ENCODE measurements at places on chromosomes 1 and 21. TPM values are rescaled to one million over a fixed set of nuclear protein-coding genes. Genes with fewer than 3 reads are reported as not detected.

DNA sequence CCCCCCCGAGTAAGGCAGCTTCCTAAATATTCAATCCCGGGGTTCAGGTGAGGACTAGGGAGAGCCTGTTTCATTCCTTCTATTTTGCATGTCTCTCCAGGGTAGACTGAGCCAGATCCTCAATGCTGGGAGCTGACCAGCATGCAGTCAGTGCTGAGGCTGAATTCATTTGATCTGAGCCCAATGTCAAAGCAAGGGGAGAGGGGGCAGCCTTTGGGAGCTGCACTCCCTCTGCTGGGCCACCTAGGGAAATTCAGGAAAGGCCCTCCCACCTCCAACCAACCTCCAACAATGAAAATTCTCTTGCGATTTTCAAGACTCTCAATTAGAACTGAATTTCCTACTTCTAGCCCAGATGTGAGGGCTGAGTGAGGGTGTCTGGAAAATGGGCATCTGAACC lies 371.2 kb downstream of the NPHP4 start:
- no peak for DNase-seq

GRCh38 chr1:25727088-25727487 lies 72.9 kb upstream of the SELENON start:
- DNase-seq = no peak

- DNase-seq = no peak
Observed at GRCh38 chr21:30479259-30479658, 908 bp downstream of the KRTAP19-1 start.

ADAM30 gene
- total RNA-seq = not detected

DNA sequence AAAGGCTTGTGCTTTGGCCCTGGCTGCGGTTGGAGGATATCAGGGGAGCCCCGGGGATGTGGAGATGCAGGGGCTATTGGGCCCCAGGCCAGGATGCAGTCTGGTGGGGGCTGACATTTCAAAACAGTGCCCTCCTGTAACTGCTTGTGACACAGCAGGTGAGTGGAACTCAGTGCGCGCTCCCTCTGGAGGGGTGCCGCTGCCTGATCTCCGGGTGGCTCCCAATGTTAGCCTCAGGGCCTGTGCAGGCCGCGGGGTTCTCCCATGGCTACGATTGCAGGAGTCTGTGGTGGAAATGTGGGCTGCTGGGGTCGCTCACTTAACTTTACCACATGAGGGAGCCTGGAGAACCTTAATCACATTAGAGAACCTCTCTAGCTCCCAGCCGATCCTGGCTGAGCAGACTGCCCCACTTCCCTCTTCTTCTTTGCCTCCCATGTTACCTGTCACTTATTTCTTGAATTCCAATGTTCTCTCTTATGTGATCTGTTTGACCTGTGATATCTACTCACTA lies 163.2 kb downstream of the FMN2 start:
- DNase-seq = no peak

DNA sequence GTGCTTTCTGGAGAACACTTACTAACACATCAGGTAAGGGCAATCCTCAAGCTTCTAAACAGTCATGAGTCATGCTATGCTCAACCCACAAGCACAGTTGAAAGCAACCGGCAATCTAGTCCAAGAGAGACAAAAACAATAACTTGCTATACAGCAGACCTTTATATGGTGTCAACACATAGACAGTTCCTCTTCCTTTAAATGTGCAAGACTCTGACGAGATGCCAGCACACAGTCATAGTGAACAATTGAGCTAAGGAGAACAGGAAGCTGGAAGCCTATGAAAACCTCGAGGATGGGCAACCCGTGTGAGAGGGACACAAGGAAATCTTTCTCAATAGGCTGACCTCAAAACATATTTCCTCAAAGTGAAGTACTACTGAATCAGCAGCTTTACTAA lies 5.3 kb downstream of the ADIPOR1 start:
- DNase-seq = peak; percentile 36

DNA sequence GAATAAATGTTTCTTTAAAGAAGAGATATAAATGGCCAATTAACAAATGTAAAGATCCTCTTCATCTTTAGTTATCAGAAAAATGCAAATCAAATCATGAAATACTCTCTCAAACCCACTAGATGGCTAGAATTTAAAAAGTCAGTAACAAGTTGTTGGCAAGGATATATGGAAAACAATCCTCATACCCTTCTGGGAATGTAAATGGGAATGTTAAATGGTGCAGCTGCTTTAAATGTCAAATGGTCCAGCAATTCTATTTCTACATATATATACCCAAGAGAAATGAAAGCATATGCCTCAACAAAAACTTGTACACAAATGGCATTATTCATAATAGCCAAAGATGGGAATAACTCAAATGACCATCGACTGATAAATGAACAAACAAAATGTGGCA lies 283.5 kb downstream of the RWDD3 start:
- DNase-seq = no peak

PLA2G2F gene
- total RNA-seq = not detected

GRCh38 chr1:18237371-18237770 lies 129.8 kb downstream of the IGSF21 start:
- DNase-seq = no peak

DNA sequence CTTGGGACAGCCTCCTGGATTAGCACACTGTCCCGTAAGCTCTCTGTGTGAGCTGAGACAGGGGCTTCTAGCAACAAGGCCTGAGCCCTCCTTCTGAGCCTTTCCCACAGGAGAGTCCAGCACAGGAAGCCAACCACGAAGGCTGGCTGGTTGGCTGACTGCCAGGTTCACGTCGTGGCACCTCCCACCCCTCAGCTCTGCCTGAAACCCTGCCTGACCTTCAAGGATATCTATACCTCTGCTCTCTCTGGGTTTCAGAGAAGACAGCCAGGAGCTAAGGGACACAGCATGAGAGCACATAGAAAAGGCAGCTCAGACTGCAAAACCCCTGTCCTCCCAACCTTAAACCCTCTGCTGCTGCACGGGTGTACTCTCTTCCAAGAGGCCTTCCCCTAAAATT lies 13.9 kb downstream of the DLGAP3 start:
- DNase-seq = no peak

DNA sequence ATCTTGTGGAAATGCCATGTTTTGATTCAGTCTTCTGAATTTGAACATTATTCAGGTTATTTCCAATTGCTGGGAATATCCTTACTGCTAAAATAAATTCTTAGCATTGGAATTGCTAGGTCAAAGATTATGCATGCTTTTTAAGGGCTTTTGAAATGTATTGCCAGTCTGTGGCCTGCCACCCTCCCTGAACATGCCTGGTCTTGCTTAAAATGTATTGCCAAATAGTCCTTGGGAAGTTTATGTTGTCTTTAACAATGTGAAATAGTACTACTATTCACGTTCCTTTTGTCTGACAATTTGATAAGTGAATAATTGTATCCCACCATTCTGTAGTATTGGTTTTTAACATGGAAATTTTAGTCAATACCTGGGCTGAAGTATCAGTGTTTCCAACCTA lies 13.6 kb downstream of the TARDBP start:
- DNase-seq = no peak

DNA sequence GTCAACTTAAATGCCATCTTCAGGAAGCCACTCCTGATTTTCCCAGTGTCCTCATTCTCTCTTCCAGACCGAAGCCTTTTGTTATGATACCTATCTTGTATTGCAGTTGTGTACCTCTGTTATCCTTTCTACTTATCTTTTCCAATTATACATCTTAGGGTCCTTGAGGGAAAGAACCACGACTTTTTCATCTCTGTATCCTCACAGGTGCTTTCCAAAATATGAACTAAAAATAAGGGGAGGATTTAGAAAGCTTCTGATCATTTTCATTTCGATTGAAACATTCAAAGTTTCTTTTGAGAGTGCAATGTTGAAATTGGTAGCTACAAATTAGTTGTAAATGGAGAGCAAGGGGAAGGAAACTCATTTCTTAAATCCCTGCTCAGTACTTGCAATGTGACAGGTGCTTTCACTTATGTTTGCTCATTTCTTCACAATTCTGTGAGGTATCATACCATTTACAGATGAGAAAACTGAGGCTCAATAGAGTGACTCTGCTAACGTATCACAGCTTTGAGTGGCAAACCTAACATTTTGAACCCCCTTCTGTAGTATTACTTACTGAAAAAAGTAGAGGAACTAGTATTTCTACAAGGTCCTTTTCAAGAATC lies 24.2 kb downstream of the SLC19A2 start:
- no peak for DNase-seq

ICOSLG gene
- 0.41 TPM for total RNA-seq

- no peak for DNase-seq
Observed at GRCh38 chr1:228000416-228000815, 6.4 kb upstream of the WNT3A start.

DNA sequence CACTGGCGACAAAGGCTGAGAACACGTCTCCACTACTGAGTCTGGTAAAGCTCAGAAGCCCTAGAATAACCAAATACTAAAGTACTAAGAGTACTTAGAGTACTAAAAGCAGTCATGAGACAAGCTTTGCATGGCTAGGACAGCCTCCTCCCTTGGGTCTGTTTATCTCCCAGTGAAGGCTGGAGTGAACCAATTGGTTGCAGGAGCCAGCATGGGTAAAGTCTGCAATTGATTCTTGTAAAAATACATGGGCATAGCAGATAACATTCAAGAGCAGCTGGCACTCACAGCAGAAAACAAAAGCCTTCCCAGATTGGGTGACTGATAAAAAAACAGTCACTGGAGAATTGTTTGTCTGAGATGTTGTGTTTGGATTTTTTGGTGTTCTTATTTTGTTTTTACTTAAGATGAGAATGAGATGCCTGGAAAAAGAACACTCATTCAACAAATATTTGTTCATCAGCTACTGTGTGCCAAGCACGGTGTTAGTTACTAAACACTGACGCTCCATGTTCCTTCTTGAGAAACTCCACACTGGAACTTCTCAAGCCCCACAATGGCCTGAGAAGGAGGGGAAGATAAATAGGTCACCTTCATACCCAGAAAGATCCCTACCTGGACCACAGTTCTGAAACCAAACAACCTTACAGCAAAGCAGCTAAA lies 3.7 kb downstream of the IRF6 start:
- DNase-seq = no peak

CCNL2 gene
- total RNA-seq = 84.0 TPM

DNA sequence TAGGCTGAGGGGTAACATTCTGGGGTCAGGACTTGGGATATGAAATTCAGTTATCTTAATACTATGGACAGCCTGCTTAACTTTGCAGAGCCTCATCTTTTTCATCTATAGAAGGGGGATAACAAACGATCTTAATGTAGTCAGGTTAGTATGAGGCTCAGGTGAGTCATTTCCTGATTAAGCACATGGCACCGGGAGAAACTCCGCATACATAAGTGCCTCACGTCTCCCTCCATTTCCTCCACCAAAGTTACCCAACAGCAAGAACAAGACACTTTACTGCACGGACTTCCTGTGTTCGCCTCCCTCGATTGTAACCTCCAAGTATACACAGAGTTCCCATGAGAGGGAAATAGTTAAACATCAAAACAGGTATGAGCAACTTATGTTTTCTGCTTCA lies 112.7 kb upstream of the COA6 start:
- DNase-seq = no peak

- no peak for DNase-seq
Observed at GRCh38 chr1:83615370-83615769, 383.6 kb downstream of the TTLL7 start.

IL10 gene
- total RNA-seq = 0.41 TPM

GRCh38 chr1:114609026-114609425 lies 27.6 kb upstream of the BCAS2 start:
- DNase-seq = no peak

C4BPA gene
- not detected for total RNA-seq

- no peak for DNase-seq
Observed at GRCh38 chr1:162384601-162385279, 3.2 kb downstream of the C1orf226 start.

KISS1 gene
- not detected for total RNA-seq

- DNase-seq = no peak
Observed at GRCh38 chr1:108829498-108829916, 27.4 kb downstream of the AKNAD1 start.

- no peak for DNase-seq
Observed at GRCh38 chr1:13730291-13730690, 30.3 kb downstream of the PRDM2 start.

DNA sequence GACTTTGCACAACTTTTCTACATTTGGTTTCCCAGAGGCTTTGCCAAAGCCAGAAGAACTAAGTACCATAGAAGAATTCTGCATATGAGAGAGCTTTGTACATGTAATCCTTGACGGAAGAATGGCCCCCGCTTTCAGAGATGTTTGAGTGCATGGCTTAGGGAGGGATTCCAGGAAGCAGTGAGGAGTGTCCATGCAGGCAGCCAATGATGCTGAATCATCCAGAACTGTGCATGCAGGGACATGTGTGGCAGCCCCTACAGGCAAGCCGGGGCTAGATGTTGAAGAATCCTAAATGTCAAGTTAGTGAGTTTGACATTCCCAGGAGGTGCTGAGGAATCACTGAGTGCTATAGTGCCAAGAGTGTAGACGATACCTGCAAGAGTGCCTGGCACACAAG lies 9.9 kb upstream of the HAO2 start:
- no peak for DNase-seq

PAX7 gene
- under 0.01 TPM for total RNA-seq

DNA sequence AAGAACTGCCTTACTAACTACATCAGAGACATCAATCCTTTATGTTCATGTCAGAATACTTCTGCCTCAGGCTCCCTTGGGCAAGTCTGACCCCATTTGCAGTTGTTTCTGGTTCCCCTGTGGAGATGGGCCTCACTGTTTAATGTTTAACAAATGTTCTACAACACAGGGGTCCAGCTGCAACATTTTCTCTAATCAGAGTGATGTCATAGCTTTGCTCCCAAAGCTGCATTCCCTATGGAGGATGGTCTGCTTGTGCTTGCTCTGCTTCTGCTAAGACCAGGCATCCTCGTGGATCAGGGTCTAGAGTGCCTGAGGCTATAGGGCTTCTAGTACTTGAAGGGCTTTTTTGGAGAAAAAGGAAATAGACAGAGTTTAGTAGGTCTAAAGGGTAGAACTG lies 1071.2 kb downstream of the TTLL7 start:
- DNase-seq = no peak

GRCh38 chr21:29334717-29335428 lies 36.2 kb downstream of the BACH1 start:
- no peak for DNase-seq

- no peak for DNase-seq
Observed at GRCh38 chr21:18832950-18833349, 429.4 kb upstream of the TMPRSS15 start.

LRRC53 gene
- total RNA-seq = under 0.01 TPM

- no peak for DNase-seq
Observed at GRCh38 chr1:177080564-177080963, 83.9 kb downstream of the ASTN1 start.

- DNase-seq = no peak
Observed at GRCh38 chr1:227140376-227140775, 177.9 kb downstream of the CDC42BPA start.

CCDC27 gene
- not detected for total RNA-seq

ADORA1 gene
- 11.0 TPM for total RNA-seq

LRRN2 gene
- 7.7 TPM for total RNA-seq

- no peak for DNase-seq
Observed at GRCh38 chr1:48701445-48701844, 75.2 kb downstream of the BEND5 start.

DNA sequence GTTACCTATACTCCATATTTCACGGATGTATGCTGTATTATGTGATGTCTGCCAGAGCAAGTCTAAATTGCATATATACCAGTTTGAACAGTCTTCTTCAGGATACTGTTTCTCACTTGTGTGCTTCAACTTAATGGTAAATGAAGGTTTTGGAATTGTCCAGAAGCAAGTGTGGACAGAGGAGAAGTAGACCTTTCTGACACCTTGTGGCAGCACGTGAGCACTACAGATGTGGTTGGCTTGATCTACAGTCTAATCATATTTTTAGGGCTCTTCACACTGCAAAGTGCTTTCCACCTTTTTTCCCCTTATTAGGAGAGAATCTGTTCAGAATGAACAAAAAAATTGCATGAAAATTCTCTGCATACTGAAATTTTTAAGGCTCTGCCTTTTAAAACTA lies 10.9 kb downstream of the MORC3 start:
- no peak for DNase-seq

MROH9 gene
- not detected for total RNA-seq
